ENCODE measurements at places on chromosomes 2 and 18.

DNA sequence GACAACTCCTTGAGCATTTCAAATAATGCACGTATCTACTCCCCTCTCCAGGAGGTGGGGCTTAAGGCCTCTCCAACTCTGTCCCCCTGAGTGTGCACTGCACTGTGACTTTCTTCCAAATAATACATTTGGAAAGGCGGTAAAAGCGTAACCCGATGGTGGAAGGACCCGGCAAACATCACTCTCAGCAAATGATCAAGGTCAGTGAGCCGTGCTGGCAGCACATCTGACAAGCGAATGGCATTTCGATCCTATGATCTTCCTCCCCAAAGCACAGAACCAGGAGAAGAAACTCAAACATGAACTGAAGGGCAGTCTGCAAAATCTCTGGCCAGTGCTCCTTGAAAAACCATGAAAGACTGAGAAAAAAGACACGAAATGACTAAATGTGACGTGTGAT, 208.7 kb downstream of the TWIST2 start:
- DNase-seq: no peak

- DNase-seq: no peak
Observed at GRCh38 chr2:36359067-36359466, 3.5 kb downstream of the CRIM1 start.

GRCh38 chr2:151819920-151820319, 8.3 kb downstream of the ARL5A start:
- no peak for DNase-seq

GRCh38 chr2:170711774-170712652, 3.1 kb upstream of the SP5 start:
- DNase-seq: no peak

GRCh38 chr2:171924170-171924942, 2.1 kb downstream of the HAT1 start:
- no peak for DNase-seq

- no peak for DNase-seq
Observed at GRCh38 chr2:207694811-207695281, 16.6 kb upstream of the CCNYL1 start.

GRCh38 chr2:121662656-121663055, 13.4 kb upstream of the CLASP1 start:
- no peak for DNase-seq

DNA sequence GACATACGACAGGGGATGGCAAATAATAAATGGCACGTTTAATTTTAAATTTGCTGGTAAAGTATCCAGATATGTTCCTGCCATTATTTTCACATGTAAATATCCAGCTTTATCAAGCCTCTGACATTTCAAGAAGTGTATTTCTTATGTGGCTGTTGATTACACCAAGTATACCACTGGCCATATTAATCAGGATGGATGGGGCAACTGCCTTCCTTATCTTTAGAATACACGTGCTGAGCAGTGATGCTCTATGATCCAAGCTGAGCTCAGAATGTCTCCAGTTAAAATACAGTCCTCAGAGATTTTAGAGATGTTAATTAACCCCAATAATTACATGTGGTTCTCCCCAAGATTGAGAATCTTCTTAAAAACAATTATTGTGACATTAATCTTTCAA, 38.3 kb upstream of the RAPGEF4 start:
- DNase-seq: no peak

- DNase-seq: no peak
Observed at GRCh38 chr2:150204451-150204850, 283.0 kb downstream of the RND3 start.

GRCh38 chr2:218138047-218138446, 12.2 kb downstream of the CXCR2 start:
- no peak for DNase-seq

- no peak for DNase-seq
Observed at GRCh38 chr18:13521418-13521817, 204.9 kb downstream of the FAM210A start.

- no peak for DNase-seq
Observed at GRCh38 chr18:5238371-5238976, 41.4 kb upstream of the AKAIN1 start.
